ENCODE measurements at places on chromosomes 6 and 20.

GRCh38 chr20:64180673-64181072, 16.4 kb downstream of the MYT1 start:
- no peak for DNase-seq

DNA sequence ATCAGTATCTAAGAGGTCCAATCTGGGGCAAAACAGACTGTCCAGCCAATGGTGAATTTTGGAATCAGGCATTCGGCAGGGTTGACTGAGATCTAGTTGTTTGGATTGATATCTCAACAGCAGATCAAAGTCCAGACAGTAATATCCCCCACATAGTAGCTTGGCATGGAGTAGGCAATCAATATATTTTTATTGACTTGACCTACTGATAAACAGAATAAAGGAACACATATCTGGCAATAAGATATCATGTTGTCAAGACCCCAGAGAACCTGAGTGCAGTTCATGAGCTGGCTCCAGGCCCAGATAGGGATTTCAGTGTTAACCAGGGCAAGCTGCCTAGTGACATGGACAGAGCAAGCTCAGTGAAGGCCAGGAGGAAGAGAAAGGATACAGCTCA, 34.4 kb downstream of the TNFAIP3 start:
- no peak for DNase-seq

- DNase-seq: no peak
Observed at GRCh38 chr6:45477790-45478189, 100.1 kb upstream of the SUPT3H start.

DNA sequence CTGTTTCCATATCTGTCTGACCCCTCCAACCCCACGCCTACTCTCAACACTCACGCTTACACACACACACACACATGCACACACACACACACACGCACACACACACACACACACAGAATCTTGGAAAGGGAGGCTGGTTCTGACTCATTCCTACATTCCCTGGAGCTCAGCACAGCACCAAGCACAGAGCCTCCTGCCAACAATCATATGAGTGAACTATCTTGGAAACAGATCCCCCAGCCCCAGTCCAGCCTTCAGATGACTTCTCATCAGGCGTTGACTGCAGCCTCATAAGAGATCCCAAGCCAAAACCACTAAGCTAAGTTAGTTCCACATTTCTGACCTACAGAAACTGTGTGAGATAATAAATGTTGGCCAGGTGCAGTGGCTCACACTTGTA, 14.1 kb upstream of the HCK start:
- no peak for DNase-seq

DNA sequence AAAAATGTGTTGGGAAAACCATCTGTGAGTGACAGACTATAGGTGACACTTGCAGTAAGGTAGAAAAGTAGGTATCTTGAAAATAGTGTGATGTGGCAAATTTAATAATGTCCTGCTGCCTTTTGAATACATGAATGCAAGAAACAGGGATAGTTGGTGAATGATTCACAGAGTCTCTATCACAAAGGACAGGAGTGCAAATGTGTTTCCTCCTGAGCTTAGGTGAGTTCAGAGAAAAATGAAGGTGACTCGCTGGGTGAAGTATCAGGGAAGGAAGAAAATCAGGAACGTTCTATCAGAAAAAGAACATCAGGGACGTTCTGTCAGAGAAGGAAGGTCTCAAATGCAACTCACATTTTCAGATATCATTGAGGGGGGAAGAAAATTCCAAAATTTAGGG, 557.8 kb upstream of the SLC35B3 start:
- no peak for DNase-seq

GRCh38 chr6:193773-194310, 98.4 kb upstream of the DUSP22 start:
- no peak for DNase-seq

- no peak for DNase-seq
Observed at GRCh38 chr6:88761237-88762031, 202.0 kb downstream of the RNGTT start.

DNA sequence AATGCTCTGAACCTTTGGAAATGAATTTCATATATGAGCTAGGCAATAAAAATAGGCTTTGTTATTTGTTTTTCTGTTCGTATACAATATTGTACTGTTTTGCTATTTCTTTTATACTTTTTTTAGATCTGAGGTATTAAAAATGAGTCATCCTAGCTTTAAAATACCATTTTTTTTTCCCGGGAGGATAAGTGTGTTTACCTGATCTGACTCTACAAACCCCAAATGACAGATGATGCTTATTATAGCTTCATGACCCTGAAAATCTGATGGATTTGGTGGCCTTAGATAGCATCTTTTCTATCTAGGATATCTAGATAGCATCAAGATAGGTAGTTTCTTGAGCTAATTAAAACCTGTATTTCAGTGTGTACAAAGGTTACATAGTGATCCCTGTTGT, 206.4 kb downstream of the DTNBP1 start:
- no peak for DNase-seq

DNA sequence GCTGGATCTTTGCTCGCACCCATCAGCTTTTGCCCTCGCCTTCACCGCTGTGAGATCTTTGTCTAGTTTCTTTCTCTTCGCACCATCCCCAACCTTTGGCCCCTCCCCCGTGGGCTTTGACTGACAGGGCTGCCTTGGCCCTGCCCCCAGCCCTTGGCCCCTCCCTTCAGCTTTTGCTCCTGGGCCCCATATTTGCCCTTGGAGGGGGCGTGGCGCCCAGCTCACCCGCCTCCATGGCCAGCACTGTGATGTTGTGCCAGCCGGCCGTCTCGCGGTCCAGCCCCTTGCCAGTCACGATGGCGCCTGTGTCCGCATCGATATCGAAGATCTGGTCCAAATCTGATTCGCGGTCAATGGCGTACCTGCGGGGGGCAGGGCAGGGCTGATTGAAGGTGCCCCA, 81.1 kb downstream of the CD40 start:
- peak; percentile 73 for DNase-seq

- peak; percentile 56 for DNase-seq
Observed at GRCh38 chr20:62244644-62245108, 6.4 kb downstream of the OSBPL2 start.

DNA sequence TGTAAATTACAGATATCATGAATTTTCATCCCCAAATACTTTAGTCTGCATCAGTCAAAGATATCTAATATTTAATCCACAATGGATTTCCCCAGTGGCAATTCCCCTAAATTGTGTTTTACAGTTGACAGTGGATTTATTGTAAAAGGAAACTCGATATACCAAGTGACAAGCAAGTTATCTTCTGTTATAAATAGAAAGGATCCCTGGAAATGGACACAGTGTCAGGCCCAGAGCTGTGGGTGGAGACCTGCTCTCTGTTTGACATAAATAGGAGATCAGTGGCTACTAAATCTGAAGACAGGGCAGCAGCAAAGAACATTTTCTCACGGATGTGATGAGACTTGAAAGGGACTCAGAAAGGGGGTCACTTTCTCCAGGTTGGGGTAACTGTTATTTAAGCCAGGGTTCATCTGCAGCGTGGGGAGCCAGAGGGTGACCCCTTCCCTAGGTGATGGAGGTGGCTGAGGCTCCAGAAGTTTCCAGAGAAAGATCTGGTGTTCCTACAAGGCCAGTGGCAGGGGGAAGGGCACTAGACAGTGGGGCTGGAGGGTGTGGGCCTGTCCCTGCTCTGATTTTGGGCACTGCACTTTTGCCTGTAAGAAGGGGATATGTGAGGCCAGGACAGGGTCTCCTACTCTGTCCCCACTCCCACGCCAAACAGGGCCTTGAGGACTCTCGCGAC, 12.3 kb upstream of the FAM110A start:
- no peak for DNase-seq

DNA sequence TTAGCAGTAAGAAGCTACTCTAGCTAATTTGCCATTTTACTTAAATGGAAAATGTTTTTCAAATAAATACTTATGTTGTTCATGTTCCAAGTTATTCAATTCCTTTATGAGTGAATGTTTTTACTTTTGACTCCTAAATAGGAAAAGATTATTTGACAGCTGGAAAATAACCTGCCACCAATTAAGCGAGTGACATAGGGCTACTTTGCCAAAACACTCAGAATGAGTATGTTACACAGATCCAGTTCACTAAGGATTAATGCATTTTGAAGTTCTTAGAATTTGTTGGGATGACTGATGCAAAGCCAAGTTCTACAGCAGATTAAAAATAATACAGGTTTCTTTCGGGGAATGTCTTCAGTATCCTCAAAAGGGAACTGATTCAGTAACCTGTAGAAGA, 144.4 kb downstream of the ADGRG6 start:
- no peak for DNase-seq

DNA sequence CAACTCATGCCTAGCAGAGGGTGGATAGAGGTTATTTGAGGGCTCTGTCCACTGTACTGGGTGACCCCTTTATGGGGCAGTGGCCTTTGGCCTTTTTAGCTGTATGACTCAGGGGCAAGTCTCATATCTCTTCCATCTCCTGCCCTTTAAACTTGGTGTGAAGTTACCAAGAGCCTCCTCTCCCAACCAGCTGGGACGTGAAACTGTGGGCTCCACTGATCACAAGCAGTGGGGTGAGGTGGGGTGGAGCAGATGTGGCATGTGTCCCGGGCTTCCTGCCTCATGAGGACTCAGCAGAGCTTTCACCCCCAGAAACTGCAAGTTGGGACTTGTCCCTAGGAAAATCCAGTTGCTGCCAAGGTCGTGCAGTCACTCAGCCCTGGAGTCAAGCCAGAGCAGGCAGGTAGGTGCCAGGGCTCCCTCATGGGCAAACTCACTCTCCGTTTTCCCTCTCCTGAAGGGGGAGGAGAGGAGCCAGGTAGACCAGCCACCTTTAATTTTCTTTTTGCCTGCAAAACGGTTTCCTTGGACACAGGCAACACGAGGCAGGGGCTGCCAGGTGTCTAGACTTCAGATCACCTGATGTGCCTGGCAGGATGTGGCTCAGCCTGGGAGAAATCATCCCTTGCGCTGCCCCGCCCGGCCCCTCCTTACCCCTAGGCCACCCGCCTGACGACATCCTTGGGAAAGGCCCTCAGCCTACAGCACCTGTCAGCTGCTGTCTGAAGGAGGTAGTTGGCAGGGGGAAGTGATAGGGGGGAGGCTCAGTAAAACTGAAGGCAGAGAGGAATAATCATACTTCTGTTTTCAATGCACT, 4.0 kb downstream of the CDKN1A start:
- peak; percentile 61 for DNase-seq

DNA sequence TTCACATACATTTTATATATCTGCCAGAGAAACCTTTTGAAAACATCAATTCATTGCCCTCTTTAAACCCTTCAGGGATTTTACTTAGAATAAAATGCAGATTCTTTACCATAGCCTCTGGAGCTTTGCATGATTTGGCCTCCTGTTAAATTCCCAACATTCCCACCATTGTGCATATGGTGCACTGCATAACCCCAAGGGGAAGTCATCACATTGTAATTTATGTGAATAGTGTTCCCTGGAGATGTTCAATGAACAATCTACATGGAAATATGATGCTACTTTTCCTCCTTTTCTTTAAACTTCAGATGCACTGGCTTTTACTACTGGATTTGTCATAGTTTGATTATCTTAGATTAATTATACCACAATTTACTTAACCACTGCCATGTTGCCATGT, 94.7 kb downstream of the PHF3 start:
- no peak for DNase-seq

GRCh38 chr20:51622004-51622874, 79.7 kb upstream of the NFATC2 start:
- no peak for DNase-seq

GRCh38 chr6:35624341-35625070, 64.2 kb downstream of the FKBP5 start:
- no peak for DNase-seq

DNA sequence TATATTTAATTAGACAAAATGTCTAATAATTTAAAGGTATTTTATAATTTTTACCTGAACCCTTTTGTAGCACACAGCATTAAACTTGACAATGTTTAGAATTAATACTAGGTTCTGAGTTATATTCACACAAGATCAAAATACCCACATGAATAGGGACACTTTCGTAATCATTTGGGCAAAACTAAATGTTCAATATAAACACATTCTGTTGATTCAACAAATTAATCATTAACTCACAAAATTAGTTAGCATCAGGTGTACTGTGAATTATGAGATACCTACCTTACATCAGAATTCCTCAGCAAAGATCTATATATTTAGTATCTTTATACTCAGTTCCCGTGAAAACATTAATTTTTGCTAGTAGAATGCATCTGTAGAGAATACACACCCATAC, 481.5 kb upstream of the MANEA start:
- DNase-seq: no peak

DNA sequence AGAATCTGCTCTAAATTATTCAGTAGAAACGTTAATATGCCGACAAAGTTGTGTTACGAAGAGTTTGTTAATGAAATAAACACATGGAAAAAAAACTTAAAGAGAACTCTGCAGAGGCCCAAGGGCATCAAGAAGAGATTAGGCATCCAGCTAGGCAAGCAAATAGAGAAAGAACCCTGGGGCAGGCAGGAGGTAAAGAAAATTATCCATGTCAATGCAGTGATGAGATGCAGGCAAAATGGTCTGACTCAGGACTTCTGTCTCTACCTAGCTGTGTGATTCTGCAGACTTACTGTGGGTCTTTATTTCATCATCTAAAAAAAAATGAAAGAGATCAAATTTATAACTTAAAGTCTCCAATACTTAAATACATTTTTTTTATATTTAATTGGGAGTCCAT, 448.0 kb downstream of the HAO1 start:
- DNase-seq: no peak

DNA sequence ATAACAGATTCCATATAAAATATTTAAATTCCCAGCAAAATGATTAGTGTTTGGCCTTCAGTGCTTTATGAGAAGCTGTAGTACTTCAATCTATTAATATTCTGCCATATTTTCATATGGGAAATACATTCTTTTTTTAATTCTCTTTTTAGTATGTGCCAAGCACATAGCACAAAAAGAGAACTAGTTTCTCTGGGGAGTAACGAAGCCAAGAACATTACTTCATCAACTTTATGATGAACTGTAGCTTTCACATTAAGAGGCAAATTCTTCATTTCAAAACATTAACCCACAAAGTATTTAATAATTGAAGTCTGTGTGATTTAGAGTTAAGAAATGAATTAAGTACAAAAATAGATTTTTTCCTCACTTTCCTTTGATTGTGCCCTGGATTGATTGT, 281.0 kb upstream of the EYS start:
- no peak for DNase-seq

- no peak for DNase-seq
Observed at GRCh38 chr6:143325379-143326140, 124.9 kb downstream of the ADAT2 start.

GRCh38 chr20:43444107-43444506, 13.6 kb upstream of the SRSF6 start:
- DNase-seq: no peak

GRCh38 chr6:72783666-72784065, 161.8 kb downstream of the KCNQ5 start:
- DNase-seq: no peak

DNA sequence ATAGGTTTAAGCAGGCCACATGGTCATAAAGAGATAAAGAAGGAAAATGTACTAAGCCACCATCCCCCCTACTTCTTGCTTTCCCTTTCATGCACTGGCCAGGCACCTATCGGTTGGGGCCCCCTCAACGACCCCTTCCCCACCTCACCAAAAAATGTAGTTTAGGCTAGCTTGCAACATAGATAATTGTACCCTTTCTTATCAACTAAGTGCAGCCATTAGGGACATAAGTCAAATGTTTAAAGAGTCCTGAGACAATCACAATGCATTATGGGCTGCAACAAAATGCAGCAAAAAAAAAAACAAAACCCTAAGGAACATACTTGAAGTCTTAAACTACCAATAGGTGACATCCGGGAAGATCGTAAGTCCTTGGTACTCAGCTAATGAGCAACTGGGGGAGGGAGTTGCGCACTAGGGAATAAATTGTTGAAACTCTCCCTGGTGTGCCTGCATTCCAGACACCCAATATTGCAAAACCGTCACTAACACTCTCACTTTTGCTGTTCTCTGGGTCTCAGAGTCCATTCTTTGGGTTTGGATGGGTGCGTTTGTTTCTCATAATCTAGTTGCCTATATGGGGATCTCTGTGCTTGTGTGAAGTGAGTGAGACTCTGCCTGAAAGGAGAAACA, 12.4 kb upstream of the HLA-G start:
- no peak for DNase-seq
